Activated CD4-positive, alpha-beta memory T cell treated with anti-CD3 and anti-CD28 coated beads for 36 hours (primary cell): ENCODE measurements at places on chromosomes 11 and 22. TPM values are rescaled to one million over a fixed set of nuclear protein-coding genes. Genes with fewer than 3 reads are reported as not detected.

MIF gene
- total RNA-seq: 1,215 TPM

CBLIF gene
- total RNA-seq: not detected

DNA sequence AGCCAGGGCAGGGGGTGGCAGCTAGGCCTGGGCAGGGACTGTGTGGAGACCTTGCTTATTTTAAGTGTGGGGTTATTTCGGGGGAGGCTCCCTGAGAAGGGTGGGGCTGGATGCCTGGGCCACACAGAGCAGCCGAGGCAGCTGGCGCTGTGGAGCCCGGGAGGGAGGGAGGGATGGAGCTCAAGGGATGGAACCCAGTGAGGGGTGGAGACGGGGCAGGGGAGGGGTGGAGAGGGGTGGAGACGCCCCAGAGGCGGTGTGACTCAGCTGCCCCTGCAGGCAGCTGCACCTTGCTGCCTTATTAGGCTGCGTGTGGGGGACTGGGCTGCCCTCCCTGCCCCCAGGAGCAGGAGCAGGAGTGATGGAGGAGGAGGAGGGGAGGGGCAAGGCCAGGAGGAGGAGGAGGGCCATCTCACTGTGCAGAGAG lies 9.8 kb upstream of the TSSC4 start:
- peaks cover 4% of the 10 kb centered on the region for H3K36me3 ChIP-seq
- peaks cover 22% of the 10 kb centered on the region for H3K4me1 ChIP-seq
- no peaks in the 10 kb centered on the region for H3K27me3 ChIP-seq
- H3K4me3 ChIP-seq: no peak overlapping the region
- no peak for DNase-seq
- no peak overlapping the region for H3K27ac ChIP-seq

CFAP68 gene
- total RNA-seq: 29.9 TPM

DNA sequence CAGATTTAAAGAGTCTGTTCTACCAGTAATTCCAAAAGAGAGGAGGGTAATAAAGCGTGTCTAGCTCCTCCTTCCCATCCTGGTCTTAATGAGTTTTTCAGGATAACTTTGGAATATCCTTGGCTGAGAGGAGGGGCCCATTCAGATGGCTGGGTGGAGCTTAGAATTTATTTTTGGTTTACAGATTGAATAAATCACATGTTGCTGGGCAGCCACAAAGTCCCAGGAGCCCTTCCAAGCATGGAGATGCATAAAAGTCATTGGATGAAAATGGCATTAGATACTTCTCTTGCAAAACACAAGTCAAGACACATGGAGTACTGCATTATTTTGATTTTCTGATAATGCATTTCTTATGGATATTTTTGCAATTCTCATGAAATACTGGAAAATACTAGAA lies 139.0 kb downstream of the TRPC6 start:
- no peak overlapping the region for H3K4me3 ChIP-seq
- DNase-seq: no peak
- no peaks in the 10 kb centered on the region for H3K36me3 ChIP-seq
- H3K27me3 ChIP-seq: no peaks in the 10 kb centered on the region
- no peaks in the 10 kb centered on the region for H3K4me1 ChIP-seq

BIK gene
- 4.1 TPM for total RNA-seq
